ENCODE measurements at places on chromosomes 16 and 17.

- DNase-seq = peak; percentile 40
These were observed 565 bp downstream of the WDR45B start for GRCh38 chr17:82647593-82648164.

- peak; percentile 56 for DNase-seq
These were observed 765 bp downstream of the MYO18A start for GRCh38 chr17:29179232-29180033.

GRCh38 chr16:51137097-51137496, 14.0 kb downstream of the SALL1 start:
- no peak for DNase-seq

DNA sequence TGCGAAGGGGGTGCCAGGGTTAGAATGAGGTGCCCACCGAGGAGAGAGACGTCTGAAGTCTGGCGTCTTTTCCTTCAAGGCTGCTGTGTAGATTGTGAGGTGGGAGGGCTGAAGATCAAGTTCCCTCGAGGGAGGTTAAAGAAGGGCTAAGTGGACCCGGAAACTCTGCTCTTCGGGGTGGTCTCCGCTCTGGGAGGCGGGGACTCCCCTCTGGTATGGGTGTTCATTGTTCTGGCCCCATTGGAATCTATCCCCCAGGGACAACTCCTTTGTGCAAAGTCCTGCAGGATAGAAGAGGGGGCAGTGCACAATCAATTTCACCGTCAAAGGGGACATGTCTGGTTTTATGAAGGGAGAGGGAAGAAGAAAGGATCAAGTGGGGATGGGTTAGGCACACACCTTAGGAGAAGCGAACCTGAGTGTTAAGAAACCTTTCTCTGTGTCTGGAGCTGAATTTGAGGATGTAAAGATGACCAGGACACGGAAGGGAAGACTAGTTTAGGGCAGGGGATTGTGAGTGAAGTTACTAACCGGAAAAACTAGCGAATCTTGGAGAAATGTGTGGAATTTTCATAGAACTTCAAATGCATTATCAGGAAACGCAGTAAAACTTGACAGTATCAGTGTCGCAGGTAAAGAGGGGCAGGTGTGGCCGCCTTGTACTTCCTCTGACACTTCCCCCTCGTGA, 809 bp upstream of the RAB34 start:
- DNase-seq = no peak
